ENCODE measurements at places on chromosomes 13 and 19.
A peak's percentile ranks its signal among the peaks of the same experiment; 100 is the strongest.

GRCh38 chr13:77810430-77810829 lies 108.2 kb downstream of the EDNRB start:
- no peak overlapping the region for H3K4me3 ChIP-seq
- no peak for DNase-seq

DNA sequence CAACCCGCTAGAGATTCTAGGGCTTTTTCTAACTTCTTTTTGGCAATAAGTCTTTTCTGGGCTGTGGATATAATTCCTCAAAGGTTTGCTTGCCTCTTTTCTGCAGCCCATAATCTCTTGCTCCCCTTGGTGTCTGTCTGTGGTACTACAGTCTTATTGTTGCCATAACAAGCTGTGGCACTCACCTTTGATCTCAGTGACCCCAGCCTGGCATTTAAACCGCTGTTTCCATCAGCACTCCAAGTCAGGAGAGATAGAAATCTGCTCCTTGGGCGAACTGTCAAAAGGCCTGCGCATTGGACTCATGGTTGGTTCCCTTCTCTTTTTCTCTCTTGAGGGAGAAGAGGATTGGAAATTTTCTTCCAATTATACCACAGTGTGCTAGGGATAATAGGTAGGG lies 14.5 kb upstream of the MPHOSPH8 start:
- H3K36me3 ChIP-seq = no peaks in the 10 kb centered on the region
- H3K27ac ChIP-seq = no peak overlapping the region
- H3K4me1 ChIP-seq = no peaks in the 10 kb centered on the region
- H3K27me3 ChIP-seq = no peaks in the 10 kb centered on the region
- H3K4me3 ChIP-seq = no peak overlapping the region

DNA sequence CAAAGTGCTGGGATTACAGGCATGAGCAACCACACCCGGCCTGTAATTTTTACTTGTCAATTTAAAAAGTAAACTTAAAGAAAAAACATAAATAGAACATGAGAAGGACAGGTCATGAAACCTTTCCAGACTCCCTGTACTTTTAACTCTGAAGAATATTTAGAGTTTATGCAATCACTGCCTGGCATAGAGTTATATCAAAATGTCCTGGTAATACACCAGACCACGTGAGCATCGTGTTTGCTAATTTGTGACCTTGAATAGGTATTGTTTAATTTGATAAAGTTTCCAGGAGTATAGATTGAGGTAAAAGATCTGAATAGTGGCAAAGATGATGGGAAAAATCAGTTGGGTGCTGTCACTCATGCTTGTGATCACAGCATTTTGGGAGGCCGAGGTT lies 81.2 kb upstream of the RNF113B start:
- no peak for DNase-seq
- no peaks in the 10 kb centered on the region for H3K36me3 ChIP-seq
- no peak overlapping the region for H3K27ac ChIP-seq

- no peaks in the 10 kb centered on the region for H3K4me1 ChIP-seq
- peaks cover 3% of the 10 kb centered on the region for H3K27me3 ChIP-seq
- peak; percentile 46 for DNase-seq
- no peaks in the 10 kb centered on the region for H3K36me3 ChIP-seq
- no peak overlapping the region for H3K27ac ChIP-seq
Observed at GRCh38 chr13:36814465-36814864, 4.6 kb upstream of the RFXAP start.

GRCh38 chr19:38743394-38744297 lies 628 bp downstream of the CAPN12 start:
- no peak overlapping the region for H3K4me3 ChIP-seq
- no peak for DNase-seq
- no peaks in the 10 kb centered on the region for H3K36me3 ChIP-seq
- no peaks in the 10 kb centered on the region for H3K27me3 ChIP-seq

DNA sequence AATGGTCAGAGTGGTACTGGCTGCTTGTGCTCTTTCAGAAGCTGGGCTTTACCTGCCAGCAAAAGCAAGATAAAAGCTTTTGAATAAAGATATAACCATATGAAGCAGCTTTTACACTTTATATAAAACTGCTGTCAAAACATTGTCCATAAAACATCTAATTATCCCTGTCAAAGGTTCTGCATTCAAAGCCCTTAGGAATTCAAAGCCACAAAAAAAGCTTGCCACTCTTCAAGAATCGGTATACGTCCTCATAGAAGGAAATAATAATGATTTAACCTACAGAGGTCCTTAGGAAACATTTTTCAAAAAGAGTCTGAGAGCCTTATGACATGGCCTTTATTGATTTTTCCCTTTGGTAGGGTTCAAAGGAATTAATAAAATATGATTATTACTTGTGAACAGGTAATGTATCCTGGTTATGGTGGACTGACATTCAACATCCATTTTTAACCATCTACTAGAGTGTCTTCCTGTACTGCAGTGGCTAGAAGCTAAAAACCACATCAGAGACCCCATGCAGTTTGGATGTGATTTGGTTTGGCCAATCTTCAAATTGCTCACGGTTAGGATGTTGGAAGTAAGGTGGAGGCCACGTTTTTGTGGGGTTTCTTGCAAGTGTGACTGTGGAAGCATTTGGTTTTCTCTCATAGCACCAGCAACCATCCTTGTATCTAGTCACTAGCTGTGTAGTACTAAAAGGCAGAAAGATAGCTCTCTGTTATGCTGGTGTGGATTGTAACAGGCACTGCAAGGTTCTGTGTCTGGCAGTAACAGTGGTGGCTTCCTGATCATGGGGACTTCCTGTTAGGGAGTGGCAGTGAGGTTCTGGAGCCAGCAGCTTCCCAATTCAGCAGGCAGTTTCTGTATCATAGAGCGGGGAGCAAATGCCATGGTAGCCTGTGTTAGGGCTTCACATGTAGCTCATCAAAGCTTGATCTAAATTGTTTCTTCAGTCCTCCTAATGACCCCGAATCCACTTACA lies 441.5 kb downstream of the DIAPH3 start:
- H3K27ac ChIP-seq = no peak overlapping the region
- H3K36me3 ChIP-seq = no peaks in the 10 kb centered on the region
- H3K4me1 ChIP-seq = no peaks in the 10 kb centered on the region
- no peak for DNase-seq

DNA sequence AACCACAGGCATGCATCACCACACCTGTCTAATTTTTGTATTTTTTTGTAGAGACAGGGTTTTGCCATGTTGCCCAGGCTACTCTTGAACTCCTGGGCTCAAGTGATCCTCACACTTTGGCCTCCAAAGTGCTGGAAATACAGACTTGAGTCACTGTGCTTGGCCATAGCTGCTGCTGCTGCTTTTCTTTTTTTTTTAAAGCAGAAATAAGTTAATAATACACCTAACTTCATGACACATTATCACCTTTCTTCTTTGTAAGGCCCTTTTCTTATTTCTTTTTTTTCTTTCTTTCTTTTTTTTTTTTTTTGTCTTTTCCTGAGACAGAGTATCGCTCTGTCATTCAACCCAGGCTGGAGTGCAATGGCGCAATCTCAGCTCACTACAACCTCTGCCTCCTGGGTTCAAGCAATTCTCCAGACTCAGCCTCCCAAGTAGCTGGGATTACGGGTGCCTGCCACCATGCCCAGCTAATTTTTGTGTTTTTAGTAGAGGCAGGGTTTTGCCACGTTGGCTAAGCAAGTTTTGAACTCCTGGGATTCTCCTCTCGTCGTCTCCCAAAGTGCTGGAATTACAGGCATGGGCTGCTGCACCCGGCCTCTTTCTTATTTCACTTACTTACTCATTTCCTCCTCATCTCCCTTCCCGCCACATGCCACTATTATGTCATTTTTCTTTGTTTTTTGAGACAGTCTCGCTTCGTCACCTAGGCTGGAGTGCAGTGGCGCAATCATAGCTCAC lies 8.7 kb downstream of the SHKBP1 start:
- H3K36me3 ChIP-seq = peaks cover 26% of the 10 kb centered on the region
- no peak overlapping the region for H3K27ac ChIP-seq
- H3K27me3 ChIP-seq = no peaks in the 10 kb centered on the region
- DNase-seq = no peak
- H3K4me1 ChIP-seq = no peaks in the 10 kb centered on the region

DNA sequence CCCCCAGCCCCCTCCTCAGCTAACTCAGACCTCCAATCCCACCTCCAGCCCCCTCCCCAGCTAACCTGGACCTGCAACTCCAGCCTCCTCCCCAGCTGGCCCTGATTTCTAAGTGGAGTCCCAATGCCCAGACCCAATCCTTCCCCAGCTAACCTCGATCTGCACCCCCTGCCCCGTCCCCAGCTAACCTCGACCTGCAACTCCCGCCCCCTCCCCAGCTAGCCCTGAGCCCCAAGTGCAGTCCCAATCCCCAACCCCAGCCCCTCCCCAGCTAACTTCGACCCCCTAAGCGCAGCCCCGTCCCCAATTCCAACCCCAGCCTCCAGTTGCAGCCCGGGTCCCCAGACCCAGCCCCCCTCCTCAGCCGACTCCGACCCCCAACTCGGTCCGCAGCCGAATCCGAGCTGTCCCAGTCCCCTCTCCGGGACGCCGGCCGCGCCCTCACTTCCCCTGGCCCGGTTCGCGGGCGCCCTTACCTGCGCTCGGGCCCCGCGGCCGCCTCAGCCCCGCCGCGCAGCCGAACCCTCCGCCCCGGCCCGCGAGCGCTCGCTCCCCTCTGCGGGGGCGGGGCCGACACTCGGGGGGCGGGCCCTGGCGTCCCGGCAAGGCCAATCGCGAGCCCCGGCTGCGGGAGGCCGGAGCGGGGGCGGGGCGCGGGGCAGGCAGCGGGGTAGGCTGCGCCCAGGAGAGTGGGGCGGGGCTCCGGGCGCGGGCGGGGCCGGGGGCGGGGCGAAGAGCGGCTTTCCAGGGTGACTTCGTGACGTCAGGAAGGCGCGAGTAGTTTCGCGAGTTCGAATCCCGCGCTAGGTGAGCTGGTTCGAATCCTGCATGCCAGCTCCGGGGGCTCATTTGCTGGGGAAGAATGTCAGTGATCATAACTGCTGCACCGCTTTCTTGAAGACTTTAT lies at the start of gene GNG7:
Gene GNG7, minus strand, starts transcription at position 525 of the 907 bp plus-strand sequence. CDS start 182,006 bp downstream, outside the sequence.
- peak; percentile 82 for DNase-seq
- peaks cover 4% of the 10 kb centered on the region for H3K4me1 ChIP-seq

- no peak overlapping the region for H3K4me3 ChIP-seq
- peaks cover 16% of the 10 kb centered on the region for H3K27me3 ChIP-seq
- H3K36me3 ChIP-seq = peaks cover 9% of the 10 kb centered on the region
- DNase-seq = no peak
Observed at GRCh38 chr19:45998834-45999233, 3.6 kb downstream of the CCDC61 start.

DNA sequence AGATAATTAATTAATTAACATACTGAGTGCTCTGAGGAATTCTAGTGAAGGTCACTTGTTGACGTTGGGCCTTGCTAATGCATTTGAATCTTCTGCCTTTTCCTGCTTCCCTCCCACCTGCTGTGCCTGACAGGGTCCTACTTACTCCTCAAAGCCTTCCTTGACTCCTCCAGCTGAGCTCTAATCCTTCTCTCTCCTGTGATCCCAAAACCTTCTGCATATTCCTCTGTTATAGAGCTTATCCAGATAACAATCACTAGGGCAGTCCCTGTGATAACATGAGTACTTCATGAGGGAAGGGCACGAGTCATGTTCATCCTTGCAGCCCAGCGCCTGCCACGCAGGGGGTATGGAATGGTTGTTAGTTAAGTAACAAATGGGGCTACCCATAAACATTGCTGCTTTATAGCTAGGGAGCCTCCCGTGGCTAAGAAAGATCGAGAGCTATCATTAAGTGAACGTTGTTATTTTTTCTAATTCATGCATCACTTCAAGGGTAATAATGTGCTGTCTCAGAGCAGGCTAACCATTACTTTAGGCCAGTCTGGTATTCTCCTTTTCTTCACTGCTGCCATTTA lies 19.1 kb upstream of the SPATA13 start:
- no peak overlapping the region for H3K27ac ChIP-seq
- H3K4me1 ChIP-seq = peaks cover 14% of the 10 kb centered on the region
- no peaks in the 10 kb centered on the region for H3K27me3 ChIP-seq

DNA sequence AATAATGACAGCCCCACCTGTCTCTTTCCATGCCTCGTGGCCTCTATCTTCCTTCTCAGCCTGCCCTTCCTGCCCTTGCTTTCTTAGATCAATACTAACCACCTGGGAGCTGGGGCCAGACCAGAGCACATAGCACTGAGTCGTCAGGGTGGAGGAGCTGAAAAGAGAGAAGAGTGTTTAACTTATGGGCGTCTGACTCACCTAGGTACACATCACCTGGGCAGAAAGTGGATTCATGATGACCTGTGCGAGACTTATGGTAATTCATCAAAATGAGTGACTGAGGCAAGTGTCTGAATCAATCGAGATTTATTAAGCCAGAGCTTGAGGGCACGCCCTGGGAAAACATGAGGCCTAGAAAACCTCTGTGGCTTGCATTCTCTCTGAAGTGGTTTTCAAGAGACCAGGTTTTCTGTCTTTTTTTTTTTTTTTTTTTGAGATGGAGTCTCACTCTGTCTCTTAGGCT lies 19.2 kb downstream of the CEACAM6 start:
- no peaks in the 10 kb centered on the region for H3K27me3 ChIP-seq
- peak; percentile 99 for DNase-seq
- H3K27ac ChIP-seq = peak overlapping the region; percentile 88
- H3K4me3 ChIP-seq = no peak overlapping the region

DNA sequence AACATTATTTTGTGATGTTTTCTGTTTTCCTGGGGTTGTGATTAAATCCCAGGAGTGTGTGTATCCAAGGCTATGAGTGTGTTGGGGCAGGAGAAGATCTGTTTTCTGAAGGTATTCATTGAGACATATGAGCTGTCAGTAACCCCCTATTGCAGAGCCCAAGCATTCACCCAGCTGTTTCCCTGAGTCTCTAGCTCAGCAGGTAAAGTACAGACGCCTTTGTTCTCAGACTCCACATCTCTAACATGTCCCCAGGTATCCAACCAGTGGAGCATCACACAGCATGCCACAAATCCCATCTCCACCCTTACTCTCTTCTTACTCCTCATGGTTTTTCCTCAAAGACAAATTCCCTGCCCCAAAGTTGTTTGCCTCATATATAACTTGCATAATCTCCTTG lies 213.6 kb downstream of the PCDH20 start:
- no peaks in the 10 kb centered on the region for H3K4me1 ChIP-seq
- no peaks in the 10 kb centered on the region for H3K27me3 ChIP-seq
- H3K4me3 ChIP-seq = no peak overlapping the region
- no peak overlapping the region for H3K27ac ChIP-seq

GRCh38 chr13:53121131-53121773 lies 92.6 kb downstream of the OLFM4 start:
- H3K4me3 ChIP-seq = no peak overlapping the region
- no peak overlapping the region for H3K27ac ChIP-seq

All from large intestine (tissue), 12 donors.